ENCODE measurements at places on chromosomes 1 and 21.
A peak's percentile ranks its signal among the peaks of the same experiment; 100 is the strongest.

GRCh38 chr1:206696812-206697585 is 12.3 kb downstream of the MAPKAPK2 start:
- peaks cover 19% of the 10 kb centered on the region for H3K36me3 ChIP-seq
- H3K27me3 ChIP-seq: no peaks in the 10 kb centered on the region
- DNase-seq: no peak

GRCh38 chr1:168863772-168864171 is 134.8 kb upstream of the DPT start:
- no peaks in the 10 kb centered on the region for H3K36me3 ChIP-seq
- DNase-seq: no peak
- H3K27me3 ChIP-seq: no peaks in the 10 kb centered on the region
- no peak overlapping the region for H3K4me3 ChIP-seq
- H3K4me1 ChIP-seq: no peaks in the 10 kb centered on the region
- H3K27ac ChIP-seq: no peak overlapping the region

DNA sequence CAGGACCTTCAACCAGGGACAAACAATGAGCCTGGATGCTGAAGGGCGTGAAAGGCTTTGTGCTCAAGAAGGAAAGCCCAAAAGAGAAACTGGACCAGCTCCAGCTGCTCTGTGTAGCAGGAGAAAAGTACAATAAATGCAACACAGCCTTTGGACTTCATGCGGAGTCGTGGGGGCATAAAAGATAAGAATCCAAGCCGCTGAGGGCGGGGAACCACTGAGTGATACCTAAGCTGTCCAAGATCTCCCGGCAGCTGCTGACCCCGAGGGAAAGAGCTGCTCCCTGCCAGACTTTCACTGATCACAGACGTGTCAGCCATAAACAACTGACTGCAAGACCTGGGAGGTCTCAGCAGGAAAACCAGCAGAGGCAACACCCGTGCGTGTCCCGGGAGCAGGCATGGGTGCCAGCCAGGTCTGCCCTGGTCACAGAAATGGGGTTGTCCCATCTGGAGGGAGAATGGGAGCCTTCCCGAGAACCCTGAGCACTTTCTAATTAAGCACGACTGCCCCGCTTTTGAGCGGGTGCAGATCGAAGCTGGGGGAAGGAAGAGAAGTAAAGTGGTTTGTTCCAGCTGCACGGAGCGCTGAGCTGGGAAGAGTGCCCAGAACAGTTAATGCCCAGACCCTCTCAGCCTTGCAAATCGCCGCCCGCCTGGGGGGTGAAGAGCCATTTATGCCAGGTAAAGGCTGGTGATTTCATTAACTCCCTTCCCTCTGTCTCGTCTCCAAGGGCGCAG is 68.3 kb upstream of the TARDBP start:
- H3K27ac ChIP-seq: no peak overlapping the region
- peaks cover 7% of the 10 kb centered on the region for H3K4me1 ChIP-seq
- no peak overlapping the region for H3K4me3 ChIP-seq
- peak; percentile 21 for DNase-seq
- no peaks in the 10 kb centered on the region for H3K36me3 ChIP-seq

- no peak overlapping the region for H3K27ac ChIP-seq
- H3K36me3 ChIP-seq: peaks cover 9% of the 10 kb centered on the region
- H3K27me3 ChIP-seq: no peaks in the 10 kb centered on the region
- peaks cover 2% of the 10 kb centered on the region for H3K4me1 ChIP-seq
These were observed 28.6 kb downstream of the COL6A1 start for GRCh38 chr21:46009951-46010705.

- no peak overlapping the region for H3K27ac ChIP-seq
- H3K36me3 ChIP-seq: no peaks in the 10 kb centered on the region
- no peak overlapping the region for H3K4me3 ChIP-seq
These were observed 9.2 kb upstream of the PKNOX1 start for GRCh38 chr21:42965211-42965560.

DNA sequence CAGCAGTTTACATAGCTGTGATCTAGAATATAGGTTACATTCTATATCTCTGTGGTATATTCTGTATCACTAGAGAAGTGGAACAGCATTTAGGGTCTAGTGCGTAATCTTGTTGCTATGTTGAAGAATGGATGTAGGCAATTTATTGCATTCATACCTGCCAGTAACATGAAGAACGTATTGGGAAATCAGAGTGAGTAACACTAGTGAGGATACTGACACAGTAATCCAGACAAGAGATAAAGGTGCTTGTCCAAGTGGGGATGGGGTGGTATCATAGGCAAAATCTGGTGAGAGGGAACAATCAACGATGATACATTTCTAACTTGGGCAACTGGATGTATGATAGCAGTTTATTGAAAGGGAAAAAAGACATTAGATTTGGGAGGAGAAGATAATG is 9.8 kb downstream of the PPP2R5A start:
- peaks cover 3% of the 10 kb centered on the region for H3K4me1 ChIP-seq
- no peak overlapping the region for H3K27ac ChIP-seq
- H3K27me3 ChIP-seq: no peaks in the 10 kb centered on the region
- H3K4me3 ChIP-seq: no peak overlapping the region
- no peaks in the 10 kb centered on the region for H3K36me3 ChIP-seq

GRCh38 chr1:205026181-205026580 is 16.8 kb upstream of the CNTN2 start:
- no peaks in the 10 kb centered on the region for H3K36me3 ChIP-seq
- DNase-seq: no peak
- no peak overlapping the region for H3K27ac ChIP-seq

- H3K27ac ChIP-seq: no peak overlapping the region
- H3K27me3 ChIP-seq: peaks cover 16% of the 10 kb centered on the region
- H3K4me3 ChIP-seq: no peak overlapping the region
- no peaks in the 10 kb centered on the region for H3K4me1 ChIP-seq
These were observed 28.2 kb downstream of the TLR5 start for GRCh38 chr1:223114871-223115270.

DNA sequence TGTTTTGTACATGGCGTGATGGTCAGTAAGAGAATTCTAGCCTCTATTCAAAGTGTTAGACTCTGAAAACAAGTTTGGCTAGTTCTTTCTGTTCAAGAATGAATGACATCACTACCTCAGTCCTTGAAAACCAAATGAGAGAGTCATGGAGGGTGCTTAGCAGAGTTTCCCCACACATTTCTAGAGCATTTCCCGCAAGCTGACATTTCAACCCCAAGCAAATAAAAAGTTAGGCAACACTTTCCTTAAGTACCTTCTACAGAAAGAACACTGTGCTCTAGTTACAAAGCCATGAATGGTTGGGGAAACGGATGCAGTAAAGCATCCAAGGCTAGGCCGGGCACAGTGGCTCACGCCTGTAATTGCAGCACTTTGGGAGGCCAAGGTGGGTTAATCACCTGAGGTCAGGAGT is 47.9 kb upstream of the SLC44A3 start:
- H3K36me3 ChIP-seq: no peaks in the 10 kb centered on the region
- H3K27me3 ChIP-seq: peaks cover 2% of the 10 kb centered on the region
- H3K4me3 ChIP-seq: no peak overlapping the region
- no peak overlapping the region for H3K27ac ChIP-seq

DNA sequence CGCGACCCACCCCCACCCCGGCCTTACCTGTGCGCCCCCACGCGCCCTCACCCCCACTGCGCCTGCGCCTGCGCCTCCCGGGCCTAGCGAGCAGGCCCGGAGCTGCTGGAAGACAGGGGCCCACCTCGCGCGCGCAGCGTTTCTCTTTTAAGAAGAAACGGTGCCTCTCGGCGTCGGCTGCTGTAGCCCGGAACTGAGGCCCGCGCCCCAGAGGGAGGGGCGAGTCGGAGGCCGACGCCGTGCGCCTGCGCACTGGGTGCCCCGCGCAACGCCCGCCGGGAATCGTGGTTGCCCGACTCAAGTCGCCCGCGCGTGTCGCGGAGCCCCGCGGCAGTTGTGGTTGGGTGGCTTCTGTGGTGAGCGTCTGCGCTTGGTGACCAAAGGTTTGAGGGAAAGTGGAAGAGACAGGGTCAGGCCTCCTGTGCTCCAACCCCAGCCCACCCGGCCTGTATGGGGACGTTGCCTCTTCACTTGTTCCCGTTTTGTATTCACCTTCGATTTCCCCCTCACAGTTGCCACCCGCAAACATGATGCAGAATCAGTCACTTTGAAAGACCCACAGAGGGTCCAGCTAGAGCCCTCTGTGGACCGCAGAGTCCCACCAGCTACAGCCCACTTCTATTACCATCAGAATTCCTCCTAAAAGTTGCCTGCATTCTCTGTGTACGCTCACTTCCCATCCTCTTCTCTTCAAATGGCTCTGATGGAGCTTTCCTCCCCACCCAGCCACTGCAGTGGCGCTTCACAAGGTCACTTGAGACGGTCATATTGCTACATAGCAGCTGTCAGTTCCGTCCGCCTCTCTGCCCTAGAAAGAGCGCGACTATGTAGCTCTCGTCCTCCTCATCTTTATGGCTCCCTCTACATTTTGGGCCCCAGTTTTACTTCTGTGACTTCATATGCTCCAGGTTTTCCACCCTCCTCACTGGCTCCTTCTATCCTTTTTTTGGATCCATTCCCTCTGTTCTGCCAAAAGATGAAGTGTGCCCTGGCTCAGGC is at the start of gene ZNF692:
ZNF692 (minus strand) TSS at position 195 of the 999 bp plus-strand sequence. CDS start 776 bp downstream, outside the sequence.
- peak within 1 kb of the TSS; percentile 86 for H3K4me3 ChIP-seq
- no peaks in the 10 kb centered on the region for H3K27me3 ChIP-seq
- peaks cover 16% of the 10 kb centered on the region for H3K36me3 ChIP-seq

DNA sequence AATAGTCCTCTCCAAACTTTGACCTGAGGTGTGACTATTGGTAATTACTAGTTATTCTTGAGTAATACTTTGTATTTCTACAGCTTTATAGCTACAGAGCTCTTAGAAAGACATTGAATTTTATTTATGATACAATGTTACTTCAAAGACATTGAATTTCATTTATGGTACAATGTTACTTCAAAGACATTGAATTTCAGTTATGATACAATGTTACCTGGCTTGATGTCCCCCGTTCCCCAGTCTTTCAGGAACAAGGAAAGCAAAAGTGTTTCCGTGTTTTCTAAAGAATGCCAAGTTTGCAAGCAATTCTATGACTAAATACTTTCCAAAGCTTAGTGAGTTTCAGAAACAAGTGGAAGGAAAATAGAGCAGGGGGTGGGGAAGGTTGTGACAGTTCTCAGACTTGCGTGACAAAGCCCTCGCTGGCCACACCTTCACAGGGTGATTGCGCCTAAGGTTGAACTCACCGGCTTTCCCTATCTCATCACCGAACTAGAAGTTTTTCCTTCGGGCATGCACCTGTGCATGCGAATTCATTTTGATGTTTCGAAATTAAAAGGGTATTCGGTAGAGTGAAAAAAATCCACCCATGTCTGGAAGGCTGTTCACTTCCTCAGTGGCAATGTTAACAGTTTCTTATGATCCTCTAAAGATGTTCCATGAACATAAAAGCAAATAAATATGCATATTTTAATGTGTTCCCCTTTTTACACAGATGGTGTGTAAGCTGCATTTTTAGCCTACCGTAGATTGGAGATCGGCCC is 909 bp upstream of the PAXBP1 start:
- H3K27ac ChIP-seq: peak overlapping the region; percentile 47
- peak; percentile 67 for DNase-seq
- peaks cover 17% of the 10 kb centered on the region for H3K36me3 ChIP-seq
- peak overlapping the region; percentile 79 for H3K4me3 ChIP-seq
- H3K4me1 ChIP-seq: peaks cover 2% of the 10 kb centered on the region

- H3K27me3 ChIP-seq: peaks cover 37% of the 10 kb centered on the region
- no peaks in the 10 kb centered on the region for H3K4me1 ChIP-seq
- no peaks in the 10 kb centered on the region for H3K36me3 ChIP-seq
- DNase-seq: no peak
- no peak overlapping the region for H3K27ac ChIP-seq
These were observed 44.3 kb upstream of the TMPRSS2 start for GRCh38 chr21:41552254-41552653.

DNA sequence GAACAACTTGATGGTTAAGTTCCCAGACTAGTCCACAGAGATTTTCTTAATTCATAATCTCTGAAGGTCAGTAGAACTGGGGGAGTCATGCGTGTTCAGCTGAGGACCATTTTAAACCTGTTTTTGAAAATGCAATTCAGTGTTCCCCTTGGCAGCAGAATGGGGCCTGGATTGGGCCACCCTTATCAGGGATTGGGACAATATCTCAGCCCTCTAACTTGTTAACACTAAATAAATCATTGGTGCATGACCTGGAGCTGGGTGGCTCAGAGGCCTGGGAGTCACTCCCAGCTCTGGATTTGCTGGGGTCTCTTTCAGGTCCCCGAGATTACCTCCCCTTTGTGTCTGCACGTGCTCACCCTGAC is 55.3 kb downstream of the MRPS6 start:
- H3K27ac ChIP-seq: peak overlapping the region; percentile 90
- no peak for DNase-seq
- no peak overlapping the region for H3K4me3 ChIP-seq
- H3K4me1 ChIP-seq: peaks cover 30% of the 10 kb centered on the region
- H3K36me3 ChIP-seq: peaks cover 89% of the 10 kb centered on the region

DNA sequence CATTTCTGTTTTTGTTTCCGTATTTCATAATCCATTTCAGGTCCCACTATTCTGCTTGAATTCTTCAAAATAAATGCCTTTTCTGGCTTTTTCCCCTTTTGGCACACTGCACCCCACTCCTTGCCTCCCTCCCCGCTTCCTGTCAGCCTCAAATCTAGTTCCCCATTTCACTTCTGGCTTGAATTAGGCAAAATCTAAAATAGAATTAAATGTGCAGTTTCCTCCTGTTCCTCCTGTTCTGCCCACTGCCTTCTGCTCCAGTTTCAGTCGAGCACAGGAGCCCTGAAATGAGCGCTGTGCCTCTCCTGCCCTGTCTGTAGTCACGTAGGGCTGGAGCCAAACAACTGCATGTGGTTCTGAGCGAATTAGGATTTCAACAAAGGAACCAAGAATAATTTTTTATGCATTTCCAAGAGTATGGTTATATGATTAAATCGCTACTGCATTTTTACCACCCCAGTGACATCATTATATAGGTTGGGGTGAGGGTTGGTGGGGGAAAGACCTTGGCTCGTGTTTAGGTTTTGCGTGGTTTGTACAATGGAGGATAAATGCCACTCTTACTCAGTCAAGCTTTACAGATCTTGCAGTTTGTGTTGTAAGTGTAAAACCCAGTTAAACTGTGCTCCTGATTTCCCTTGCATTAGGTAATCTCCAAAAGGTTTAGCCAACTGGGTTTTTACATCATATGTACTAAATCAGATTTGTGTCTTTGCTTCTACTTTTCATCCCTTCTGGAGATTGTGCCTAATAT is 114.9 kb downstream of the VPS13D start:
- H3K27me3 ChIP-seq: no peaks in the 10 kb centered on the region
- peaks cover 73% of the 10 kb centered on the region for H3K36me3 ChIP-seq
- no peak overlapping the region for H3K4me3 ChIP-seq
- DNase-seq: no peak

- peak; percentile 36 for DNase-seq
- no peaks in the 10 kb centered on the region for H3K36me3 ChIP-seq
- H3K4me1 ChIP-seq: peaks cover 16% of the 10 kb centered on the region
- H3K27me3 ChIP-seq: no peaks in the 10 kb centered on the region
- peak overlapping the region; percentile 84 for H3K4me3 ChIP-seq
These were observed 403 bp upstream of the PSEN2 start for GRCh38 chr1:226870026-226870400.

GRCh38 chr1:8814865-8815264 is 2.6 kb downstream of the RERE start:
- H3K27me3 ChIP-seq: no peaks in the 10 kb centered on the region
- H3K36me3 ChIP-seq: no peaks in the 10 kb centered on the region
- H3K4me3 ChIP-seq: no peak overlapping the region

DNA sequence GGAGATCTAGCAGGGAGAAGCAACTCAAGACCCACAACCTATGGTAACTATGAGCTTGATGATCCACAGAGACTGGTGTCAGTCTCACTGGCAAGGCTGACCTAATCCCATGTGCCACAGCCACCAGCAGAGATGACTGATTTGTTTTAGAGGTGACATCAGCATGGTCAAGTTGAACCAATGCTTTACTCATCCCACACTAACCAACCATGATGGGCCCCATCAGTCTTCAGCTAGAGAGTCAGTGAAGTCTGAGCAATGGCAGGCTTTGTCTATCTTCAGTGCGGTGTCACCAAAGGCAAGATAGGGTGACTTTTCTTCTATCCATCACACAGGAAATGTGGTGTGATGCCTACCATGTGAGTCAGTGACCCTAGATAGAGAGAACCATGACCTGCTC is 1470.7 kb downstream of the NCAM2 start:
- no peaks in the 10 kb centered on the region for H3K27me3 ChIP-seq
- no peak overlapping the region for H3K4me3 ChIP-seq
- DNase-seq: no peak
- H3K4me1 ChIP-seq: no peaks in the 10 kb centered on the region
- no peak overlapping the region for H3K27ac ChIP-seq

Measured in mesenchymal stem cell (in vitro differentiated cells and primary cell).